Stimulated activated CD8-positive, alpha-beta memory T cell treated with anti-CD3 and anti-CD28 coated beads, Interleukin-4, amount 100 ng/mL, for 48 hours (primary cell): ENCODE measurements at places on chromosomes 12 and 14.

DNA sequence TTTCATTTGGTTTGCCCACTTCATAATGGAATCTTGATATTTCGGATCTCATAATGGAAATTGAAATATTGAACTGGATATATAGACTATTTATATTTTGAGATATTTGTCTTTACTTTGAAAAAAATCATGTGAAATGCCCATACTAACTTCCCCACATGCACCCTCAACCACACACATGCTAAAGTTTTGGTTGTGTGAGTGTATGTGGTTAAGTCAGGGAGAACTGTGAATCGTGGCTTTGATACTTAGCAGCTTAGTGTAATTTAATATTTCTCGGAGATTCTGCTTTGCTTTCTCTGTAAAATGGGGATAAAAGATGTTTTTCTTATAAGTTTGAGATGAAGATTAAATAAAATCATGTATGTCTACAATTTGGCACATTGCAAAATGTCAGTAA, 162.1 kb downstream of the OTOGL start:
- DNase-seq: no peak

GRCh38 chr12:19131025-19131444, 1.5 kb downstream of the PLEKHA5 start:
- DNase-seq: no peak

- DNase-seq: no peak
These were observed 99.0 kb upstream of the SOX5 start for GRCh38 chr12:24048446-24048845.

DNA sequence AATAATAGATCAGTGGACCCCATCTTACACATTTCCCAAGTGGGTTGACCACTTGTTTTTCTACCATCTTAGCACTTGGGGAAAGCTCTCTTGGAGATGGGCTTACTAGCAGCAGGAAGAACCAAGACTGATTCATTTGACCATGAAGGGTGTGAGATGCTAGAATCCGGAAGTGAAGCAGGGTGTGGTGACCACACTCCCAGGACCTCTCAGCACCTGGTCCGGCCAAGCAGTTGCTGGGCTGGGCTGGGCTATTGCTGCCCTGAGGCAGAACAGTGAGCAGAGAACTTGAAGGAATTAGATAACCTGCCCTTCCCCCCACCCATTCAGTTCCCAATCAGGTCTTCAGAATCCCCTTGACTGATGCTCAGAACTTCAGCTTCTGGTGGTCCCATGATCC, 24.4 kb downstream of the ADCY6 start:
- no peak for DNase-seq

DNA sequence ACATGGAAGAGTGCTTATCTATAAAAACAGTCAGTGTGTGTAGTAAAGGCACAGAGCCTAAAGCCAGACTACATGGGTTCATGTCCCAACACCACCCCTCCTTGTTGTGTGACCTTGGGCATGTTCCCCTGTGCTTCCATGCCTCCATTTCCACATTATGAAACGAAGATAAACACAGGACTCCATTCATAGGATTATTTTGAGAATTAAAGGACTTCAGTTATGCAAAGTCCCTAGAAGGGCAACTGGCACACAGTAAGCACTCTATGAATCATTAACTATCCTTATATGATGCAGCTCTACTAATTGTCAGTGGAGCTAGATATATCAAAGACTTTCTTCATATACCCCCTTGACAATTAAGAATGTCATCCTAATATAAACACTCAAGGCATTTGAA, 17.8 kb downstream of the IFNG-AS1 start:
- no peak for DNase-seq

GRCh38 chr12:108381787-108382436, 42.8 kb upstream of the CMKLR1 start:
- no peak for DNase-seq

DNA sequence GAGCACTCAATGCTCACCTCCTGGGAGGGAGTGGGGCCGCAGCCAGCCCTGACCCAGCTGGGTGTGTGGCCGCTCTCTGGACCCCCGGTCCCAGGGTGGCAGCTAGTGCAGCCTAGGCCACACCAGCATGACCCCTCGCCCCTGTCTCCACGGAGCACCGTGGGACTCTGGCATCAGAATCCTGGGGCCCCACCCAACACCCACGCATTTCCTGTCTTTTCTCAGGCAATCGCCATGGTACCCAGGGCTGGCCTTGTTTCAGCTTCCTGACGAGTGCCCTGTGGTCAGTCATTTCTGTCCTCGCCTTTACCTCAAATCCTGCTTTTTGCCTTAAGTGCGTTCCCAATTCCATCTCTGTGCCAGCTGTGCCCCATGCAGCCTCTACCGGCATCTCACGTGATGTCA, 15.9 kb downstream of the PACS2 start:
- DNase-seq: peak; percentile 46

- peak; percentile 73 for DNase-seq
These were observed 8.3 kb downstream of the PROX2 start for GRCh38 chr14:74867673-74868072.

DNA sequence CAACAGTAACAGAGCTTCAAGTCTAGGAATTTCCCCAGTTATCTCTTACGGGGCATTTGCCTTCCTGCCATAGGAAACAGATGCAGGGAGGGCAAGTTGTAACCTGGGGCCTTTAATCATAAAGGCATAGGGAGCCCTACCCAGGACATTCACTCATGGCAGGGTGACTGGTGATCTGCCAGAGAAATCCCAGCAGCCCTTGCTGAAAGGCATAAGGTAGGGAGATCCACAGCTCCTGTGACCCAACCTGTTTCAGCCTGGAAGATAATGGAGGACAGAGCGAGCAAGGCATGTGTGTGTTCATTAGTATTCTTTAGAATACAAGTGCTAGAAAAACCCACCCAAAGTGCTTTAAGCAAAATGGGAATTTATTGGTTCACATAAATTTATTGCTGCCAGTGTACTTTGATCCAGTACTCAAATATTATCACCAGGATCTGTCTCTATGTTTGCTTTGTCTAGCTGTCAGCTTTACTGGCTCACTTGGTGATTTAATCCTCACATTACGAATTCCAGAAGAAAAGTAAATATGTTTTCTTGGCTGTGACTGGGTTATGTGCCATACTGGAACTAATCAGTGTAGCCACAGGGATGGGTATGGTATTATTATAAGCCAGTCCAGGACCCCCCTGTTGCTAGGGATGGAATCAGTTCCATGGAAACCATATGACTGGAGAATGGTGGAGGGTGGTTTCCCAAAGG, 21.1 kb upstream of the AKAP6 start:
- DNase-seq: no peak

GRCh38 chr12:68630050-68630449, 19.4 kb downstream of the RAP1B start:
- DNase-seq: no peak

- DNase-seq: no peak
These were observed 907.2 kb downstream of the VRK1 start for GRCh38 chr14:97704316-97704885.

- DNase-seq: no peak
These were observed 24.2 kb downstream of the ST8SIA1 start for GRCh38 chr12:22310275-22310674.

- DNase-seq: no peak
These were observed 589.3 kb downstream of the BCL11B start for GRCh38 chr14:98682726-98683125.

DNA sequence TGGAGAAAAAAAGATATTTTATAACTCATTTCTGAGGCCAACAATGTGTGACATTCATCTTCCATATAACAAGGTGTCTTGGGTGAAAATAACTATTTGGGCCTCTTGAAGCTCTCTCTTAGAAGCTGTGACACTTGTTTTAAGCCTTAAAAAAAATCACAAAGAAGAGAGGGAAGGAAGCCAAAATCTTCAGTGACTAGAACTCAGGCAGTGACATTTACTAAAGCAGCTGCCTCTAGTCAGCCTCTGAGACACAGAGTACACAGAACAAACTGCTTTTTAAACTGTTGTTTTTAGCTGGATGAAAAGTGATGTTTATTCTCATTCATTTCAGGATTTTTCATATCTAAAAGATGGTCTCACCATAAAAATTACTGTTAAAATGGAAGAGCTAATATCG, 793.6 kb downstream of the GALC start:
- no peak for DNase-seq

GRCh38 chr12:1504304-1504894, 90.0 kb downstream of the FBXL14 start:
- no peak for DNase-seq

GRCh38 chr12:97323154-97323553, 139.4 kb upstream of the RMST start:
- DNase-seq: no peak
